ENCODE measurements at places on chromosomes 2 and 18.
A peak's percentile ranks its signal among the peaks of the same experiment; 100 is the strongest.

GRCh38 chr2:240840435-240841060 lies 20.5 kb upstream of the KIF1A start:
- peak; percentile 16 for DNase-seq

- DNase-seq, result no peak
Observed at GRCh38 chr2:240947607-240948006, 41.5 kb downstream of the CROCC2 start.

GRCh38 chr2:27929916-27930486 lies 39.5 kb downstream of the BABAM2 start:
- no peak for DNase-seq

DNA sequence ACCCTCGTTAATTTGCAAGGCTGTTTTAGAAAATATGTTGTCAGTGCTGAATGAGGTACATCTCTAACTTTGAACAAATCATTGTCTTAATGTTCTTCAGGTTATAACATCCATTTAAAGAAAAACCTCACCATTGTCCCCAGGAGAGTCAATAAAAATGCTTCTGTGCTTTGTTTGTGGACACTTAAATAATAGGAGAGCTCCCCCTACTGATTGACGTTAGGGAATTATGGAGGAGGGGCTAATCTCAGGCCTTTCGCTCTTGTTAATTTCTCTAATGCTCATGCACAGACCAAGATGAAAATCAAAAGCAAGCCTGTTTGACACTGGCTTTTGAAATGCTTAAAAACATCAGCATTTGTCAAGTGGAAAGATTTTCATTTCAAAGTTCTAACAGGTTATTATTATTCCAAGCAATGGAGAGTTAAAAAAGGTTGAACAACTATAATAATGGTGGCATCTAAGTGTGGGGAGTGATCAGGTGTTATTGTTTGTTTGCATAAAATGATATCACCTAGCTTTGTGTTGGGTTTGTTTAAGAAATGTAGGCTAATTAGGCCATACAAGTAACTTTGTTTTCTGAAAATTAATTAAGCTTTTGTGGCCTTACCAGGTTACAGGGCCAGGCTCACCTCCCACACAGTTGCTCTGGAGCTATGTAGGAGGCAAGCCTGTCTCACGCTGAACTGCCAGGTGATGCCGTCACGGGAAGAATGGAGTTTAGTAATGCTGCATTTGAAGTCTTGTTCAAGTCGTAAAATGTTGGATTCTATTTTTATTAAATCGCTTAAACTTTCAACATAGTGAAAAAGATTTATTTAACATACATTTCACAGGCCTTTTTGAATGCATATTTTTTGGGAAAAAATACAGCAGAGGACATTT lies 51.7 kb upstream of the SMIM21 start:
- peak; percentile 50 for DNase-seq

DNA sequence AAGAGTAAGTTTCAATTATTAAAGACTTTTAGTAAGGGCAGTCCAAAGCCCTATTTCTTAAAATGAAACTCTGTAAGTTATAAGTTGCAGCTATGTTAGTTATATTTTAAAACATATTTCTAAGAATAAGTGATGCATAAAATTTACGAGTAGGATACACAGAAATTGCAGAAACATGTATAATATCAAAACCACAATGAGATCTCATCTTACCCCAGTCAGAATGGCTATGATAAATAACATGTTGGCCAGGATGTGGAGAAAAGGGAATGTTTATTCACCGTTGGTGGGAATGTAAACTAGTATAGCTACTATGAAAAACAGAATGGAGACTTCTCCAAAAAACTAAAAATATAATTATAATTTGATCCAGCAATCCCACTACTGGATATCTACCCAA lies 201.2 kb downstream of the CBLN2 start:
- DNase-seq, result no peak

DNA sequence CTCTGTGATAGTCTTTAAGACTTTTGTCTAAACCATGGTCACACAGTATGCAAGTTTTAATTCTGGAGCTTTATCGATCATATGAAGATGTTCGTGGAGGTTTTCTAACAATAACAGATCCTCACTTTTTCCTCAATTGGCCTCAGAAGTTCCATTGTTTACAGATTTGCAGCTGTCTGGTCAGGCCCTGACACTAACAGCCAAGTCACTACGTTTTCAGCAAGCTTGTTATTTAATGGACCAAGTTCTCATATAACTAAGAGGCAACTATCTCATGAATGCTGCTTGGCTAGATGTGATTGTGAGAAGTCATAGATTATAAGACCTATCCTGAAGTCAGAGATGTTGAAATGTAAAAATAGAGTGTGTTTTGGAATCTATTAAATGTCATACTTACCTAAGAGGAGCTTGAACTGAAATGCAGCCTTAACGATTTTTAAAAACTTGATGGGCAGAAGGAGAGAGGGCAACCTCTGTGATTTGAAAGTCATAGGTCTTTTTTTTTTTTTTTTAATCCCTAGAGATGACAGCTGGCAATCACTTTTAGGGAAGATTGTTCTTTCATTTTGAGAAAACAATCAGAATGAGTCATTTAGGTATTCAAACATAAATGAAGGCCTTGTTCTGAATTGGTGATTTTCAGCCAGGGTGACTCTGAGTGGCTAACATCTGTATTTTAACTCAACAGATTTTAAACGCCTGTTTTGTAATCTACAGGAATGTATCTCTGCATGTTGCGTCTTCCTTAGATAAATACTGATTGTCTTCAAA lies 48.4 kb upstream of the NEMP2 start:
- no peak for DNase-seq

DNA sequence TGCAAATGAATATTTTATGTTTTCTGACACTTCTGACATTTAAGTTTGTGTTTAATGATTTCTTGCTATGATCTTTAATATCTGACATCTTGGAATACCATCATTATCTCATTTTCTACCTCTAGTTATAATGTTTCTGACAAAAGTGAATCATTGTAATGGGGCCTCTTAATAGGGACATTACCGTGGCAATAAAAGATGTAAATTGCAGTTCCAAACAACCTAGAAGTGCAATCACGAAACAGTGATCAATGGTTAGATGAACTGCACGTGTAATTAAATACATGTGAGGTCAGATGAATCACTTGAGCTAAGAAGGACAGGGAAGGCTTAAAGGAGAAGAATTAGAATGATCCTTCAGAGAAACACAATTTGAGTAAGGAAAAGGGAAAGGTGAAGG lies 1078.3 kb downstream of the DPP10 start:
- no peak for DNase-seq

DNA sequence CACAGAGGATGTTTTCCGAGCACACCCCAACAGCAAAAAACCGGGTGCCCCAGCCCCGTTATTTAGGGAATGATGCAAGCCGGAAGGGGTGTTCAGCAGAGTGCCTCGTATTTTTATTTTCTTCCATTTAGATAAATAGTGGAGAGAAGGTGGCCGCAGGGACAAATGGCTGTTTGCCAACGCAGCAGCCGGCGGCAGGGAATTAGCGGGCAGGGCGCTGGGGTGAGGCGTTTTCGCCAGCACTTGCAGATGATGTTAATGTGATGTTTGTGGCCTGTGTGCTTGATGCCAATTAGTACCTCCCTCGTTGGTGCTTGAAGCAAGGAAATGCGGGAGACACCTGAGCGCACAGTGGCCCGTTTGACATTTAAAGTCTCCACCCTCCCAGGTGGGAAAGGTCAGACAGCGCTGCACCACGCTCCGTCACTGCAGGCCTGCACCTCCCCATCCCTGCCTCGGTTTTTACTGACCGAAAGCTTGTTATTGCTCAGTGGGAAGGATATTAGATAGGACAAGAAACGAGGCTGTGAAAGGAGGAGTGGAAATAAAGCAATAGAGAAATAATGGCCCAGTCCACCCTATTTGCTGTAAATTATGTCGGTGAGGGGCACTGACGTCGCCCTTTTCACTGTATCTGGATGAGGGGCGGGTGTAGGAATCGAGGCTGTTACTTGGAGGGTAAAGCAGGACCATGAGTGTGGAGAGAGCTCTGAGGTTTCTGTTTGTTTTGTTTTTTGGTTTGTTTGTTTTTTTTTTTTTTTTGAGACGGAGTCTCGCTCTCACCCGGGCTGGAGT lies 39.1 kb downstream of the NFATC1 start:
- no peak for DNase-seq

Data from CD4-positive, alpha-beta T cell treated with Interleukin-15 for 4 hours (primary cell).